ENCODE measurements at places on chromosomes 1 and 21.

DNA sequence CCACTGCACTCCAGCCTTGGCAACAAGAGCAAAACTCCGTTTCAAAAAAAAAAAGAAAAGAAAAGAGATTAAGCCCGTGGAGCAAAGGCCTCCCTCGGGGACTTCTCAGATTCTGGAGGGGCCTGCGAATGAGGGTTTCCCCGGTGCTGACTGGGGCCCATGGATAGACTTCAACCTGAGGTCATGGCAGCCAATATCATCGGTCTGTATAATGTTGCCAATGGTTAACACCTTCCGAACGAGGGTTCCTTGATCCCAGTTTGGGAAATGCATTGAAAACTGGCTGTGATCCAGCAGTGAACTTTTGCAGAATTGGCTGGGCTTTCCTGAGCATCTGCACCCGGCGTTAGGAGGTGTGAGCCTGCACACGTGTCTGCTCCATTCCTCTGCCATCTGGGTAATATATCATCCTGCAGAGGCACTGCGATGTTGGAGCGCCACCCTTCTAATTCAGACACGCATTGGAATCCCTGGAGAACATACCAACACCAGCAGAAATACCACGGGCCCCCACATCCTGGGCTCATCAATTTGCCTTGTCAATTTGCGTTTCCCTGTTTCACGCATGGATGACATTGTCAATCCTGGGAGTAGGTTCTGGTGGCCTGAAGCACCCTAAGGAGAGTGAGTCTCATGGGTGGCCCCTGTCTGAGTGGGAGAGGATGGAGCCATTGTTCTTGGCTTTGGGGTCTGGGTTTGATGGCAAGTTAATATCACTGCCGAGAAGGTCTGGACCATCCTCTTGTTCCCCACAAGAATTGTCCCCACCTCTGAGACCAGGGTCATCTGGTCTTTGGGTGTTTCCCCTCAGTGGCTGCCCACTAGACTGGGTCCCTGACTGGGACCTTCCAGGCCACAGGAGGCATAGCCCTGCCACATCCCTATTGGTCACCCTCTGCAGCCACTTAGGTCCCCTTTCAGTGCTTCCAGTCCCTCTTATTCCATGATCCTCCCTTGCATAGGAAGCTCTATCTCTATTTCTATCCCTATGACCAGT lies 441.0 kb downstream of the PTPRU start:
- no peak for DNase-seq

- DNase-seq: no peak
Measured at GRCh38 chr1:65247419-65248359, 61.7 kb upstream of the DNAJC6 start.

- DNase-seq: no peak
Measured at GRCh38 chr21:34883491-34884271, 165.4 kb downstream of the RUNX1 start.

DNA sequence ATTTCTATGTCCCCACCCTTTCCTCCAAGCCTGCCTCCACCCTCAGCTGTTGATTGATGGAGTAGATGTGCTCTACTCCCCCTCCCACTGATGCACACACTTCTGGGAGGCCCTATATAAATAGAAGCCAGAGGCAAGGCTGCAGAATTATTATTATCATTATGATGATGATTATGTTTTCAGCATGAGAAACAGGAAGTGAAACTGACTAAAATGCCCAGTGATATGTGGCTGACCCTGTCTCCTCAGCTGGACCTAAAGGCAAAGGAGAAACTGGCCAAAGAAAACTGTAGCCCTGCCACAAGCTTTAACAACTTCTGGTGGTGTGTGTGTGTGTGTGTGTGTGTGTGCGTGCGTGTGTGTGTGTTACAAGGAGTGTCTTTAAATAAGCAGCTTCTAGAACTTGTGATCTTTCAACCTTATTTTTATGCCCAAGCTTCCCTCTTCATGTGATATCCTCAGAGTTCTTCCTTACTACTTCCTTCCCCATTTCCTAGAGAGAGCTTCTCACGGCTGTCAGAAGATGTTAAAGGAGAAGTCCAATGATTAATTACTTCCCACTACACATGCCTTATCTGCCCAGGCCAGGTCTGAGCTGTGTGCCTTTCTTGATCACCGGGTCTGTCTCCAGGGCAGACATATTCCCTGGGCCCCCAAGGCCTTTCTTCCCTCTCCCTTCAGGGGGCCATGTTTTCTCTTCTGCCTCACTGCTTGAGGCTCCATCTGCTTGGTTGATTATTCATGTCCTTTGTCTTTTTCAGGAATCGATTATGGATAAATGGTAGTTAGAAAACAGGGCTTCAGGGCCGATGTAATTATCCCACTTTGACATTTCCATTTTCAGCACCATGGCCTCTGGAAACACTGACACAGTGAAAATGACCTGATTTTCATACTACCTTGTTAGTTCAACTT lies 11.6 kb upstream of the MAPKAPK2 start:
- DNase-seq: no peak

GRCh38 chr21:22880573-22880972 lies 1882.4 kb downstream of the NCAM2 start:
- no peak for DNase-seq

DNA sequence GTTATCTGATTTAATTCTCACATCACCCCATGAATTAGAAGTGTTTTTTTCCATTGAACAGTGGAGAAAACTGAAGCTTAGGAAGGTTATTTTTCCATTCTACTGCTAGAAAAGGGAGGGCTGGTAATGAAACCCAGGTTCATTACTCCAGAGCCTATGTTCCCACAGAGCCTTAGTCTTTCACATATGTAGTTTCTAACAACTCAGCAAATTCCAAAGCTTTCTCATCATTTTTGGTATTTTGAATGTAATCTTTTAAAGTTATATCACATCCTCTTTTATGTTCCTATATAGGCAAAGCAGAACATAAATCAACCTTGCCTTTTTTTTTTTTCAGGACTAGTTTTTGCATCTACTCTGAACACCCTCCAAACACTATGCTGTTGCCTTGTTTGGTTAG lies 131.9 kb upstream of the BEND5 start:
- no peak for DNase-seq

DNA sequence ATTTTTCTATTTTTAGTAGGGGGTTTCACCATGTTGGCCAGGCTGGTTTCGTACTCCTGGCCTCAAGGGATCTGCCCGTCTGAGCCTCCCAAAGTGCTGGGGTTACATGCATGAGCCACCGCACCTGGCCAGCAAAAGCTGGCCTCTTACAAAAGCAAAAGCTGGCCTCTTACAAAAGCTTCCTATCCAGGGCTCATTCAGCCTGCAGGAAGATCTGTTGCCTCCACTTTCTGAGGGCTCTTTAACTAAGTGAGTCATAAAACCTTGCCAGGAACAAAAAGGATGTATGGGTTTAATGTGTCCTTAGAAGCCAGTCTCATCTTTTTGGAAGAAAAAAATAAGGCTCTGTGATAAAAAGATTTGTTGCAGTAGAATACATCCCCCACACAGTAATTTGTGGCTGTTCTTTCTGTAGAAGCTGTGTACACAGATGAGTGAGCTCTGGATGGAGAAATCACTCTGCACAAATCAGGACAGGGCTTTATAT lies 15.0 kb downstream of the HTR1D start:
- no peak for DNase-seq

DNA sequence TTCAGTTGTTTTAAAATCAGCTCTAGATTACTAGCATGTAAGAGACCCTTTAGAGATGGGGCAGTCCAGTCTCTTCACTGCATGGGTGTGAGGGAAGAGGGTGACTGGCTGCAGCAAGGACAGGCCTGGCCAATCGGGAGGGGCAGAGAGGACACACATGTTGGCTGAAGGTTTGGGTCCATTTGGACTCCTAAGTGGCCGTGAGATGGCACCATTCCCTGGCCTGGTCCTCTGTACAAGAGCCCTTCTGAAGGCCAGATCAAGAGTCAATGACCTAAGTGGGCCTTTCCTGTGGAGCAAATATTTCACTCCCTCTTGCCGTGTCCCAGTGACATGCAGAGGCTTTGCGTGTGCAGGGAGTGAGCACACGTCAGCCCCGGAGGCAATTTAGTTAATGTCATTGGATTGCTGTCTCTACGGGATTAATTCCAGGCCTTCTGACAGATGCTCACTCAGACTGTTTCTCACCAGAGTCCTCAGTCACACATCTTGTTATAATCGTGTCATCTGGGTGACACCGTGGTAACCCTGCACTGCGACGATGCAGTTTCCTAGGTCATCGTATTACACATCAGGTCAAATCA lies 613.0 kb downstream of the NPHP4 start:
- no peak for DNase-seq

- no peak for DNase-seq
Measured at GRCh38 chr1:9615316-9616063, 26.8 kb downstream of the TMEM201 start.

- no peak for DNase-seq
Measured at GRCh38 chr1:19366599-19367536, 54.7 kb downstream of the SLC66A1 start.

GRCh38 chr21:44876849-44877575 lies 3.5 kb upstream of the PTTG1IP start:
- no peak for DNase-seq

GRCh38 chr1:5501206-5501930 lies 490.9 kb downstream of the NPHP4 start:
- no peak for DNase-seq

GRCh38 chr1:232432313-232432712 lies 197.6 kb downstream of the SIPA1L2 start:
- no peak for DNase-seq

DNA sequence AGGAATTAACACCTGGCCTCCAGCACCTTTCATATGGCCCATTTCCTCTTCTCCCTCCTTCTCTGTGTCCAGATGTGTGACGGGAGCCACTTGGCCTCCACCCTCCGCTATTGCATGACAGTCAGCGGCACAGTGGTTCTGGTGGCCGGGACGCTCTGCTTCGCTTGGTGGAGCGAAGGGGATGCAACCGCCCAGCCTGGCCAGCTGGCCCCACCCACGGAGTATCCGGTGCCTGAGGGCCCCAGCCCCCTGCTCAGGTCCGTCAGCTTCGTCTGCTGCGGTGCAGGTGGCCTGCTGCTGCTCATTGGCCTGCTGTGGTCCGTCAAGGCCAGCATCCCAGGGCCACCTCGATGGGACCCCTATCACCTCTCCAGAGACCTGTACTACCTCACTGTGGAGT lies 5.6 kb downstream of the TMEM61 start:
- DNase-seq: no peak

DNA sequence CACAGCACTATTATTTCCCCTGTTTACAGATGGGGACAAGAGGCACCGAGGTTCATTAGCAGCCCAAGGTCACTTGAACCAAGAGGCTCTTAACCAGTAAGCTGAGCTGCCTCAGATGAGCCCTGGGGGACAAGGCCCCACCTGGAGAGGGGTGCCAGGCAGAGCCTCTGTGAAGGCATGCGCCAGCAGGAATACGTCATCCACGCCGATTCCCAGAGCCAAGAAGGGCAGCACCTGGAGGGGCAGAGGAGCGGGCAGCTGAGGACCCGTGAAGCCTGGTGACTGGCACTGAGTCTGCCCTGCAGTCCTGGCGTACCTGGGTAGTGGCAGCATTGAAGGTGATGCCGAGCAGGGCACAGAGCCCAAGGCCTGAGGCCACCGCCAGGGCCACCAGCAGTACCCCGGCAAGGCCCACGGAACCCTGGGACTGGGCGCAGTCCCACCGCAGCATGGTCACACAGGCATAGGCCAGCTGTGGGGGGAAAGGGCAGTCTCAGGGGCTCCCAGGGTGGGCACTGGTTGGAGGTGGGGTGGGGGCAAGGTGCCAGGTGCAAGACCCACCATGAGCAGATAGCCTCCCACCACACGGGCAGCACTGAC lies 14.1 kb downstream of the PTCH2 start:
- DNase-seq: no peak

Data from stimulated activated CD8-positive, alpha-beta memory T cell treated with anti-CD3 and anti-CD28 coated beads, Interleukin-2, amount 100 ng/mL, for 1 hour (primary cell).